Sciatic nerve (tissue), 2 donors: ENCODE measurements at places on chromosomes 6 and 20. TPM values are rescaled to one million over a fixed set of nuclear protein-coding genes. Genes with fewer than 3 reads are reported as not detected.

DNA sequence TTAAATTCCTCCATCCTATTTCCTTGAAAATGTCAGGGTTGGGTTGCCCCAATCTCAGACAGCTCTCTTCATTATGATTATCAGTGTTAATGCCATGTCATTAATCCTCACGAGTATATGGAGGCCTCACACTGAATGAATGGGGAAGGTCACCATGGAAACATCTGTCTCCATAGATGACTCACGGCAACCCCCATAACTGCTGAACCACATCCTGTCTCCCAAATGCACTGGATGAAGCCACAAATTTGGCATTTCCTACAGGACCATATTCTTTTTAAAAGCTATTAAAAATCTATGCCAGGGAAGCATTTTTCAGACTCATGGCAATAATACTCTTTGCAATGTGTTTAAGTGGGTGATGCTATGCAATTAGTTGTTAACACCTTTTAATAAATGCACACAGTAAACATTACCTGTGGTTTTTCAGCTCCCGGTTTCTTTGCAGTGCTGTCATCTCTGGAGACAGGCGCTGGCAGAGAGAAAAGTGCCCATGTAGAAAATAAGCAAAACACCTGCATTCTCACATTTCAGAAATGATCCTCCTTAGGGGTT, 80.1 kb upstream of the PTPRK start:
- no peak for DNase-seq

DNA sequence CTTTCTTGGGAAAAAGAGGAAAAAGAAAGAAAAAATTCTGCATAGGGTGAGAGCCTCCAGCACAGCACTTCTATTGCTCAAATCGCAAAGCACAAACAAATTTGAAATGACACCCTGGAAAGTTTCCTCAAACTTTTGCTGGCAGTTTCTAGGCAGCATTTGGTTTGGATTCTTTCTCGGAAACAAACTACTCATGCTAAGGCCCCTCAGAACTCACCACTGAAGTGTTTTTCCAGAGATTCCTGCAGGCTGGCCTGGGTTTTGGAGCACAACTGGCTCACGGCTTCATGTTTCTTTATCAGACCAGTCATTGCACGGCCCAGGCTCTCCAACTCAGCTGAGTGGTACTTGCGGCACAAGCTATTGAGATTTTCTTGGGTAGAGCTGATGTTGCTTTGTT, 237.8 kb downstream of the SYNE1 start:
- DNase-seq = no peak

- DNase-seq = peak; percentile 64
Observed at GRCh38 chr6:44226368-44227147, 3.2 kb downstream of the SLC29A1 start.

GRCh38 chr6:119264854-119265397, 84.6 kb downstream of the MAN1A1 start:
- DNase-seq = no peak

Gene BPIFB2
- total RNA-seq = not detected

GRCh38 chr20:25308083-25308491, 60.2 kb downstream of the PYGB start:
- no peak for DNase-seq

- DNase-seq = no peak
Observed at GRCh38 chr20:16476032-16476431, 97.2 kb downstream of the KIF16B start.

DNA sequence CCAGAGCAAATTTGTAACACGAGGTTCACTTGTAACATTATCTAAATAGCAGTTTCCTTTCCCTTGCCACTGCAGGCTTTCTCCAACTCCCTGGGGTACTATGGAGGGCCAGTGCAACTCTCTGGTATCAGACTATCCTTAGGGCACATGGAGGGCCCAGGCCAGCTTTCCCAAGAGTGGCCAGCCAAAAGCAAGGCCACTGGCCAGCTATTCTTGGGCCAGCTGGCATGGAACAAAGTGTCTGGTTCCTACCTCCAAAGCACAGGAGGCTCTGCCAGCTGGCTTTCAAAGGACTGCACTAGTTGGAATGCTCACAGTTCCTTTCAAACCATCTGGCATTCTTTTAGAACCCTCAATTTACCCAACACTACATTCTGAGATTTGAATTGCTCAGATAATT, 8.7 kb downstream of the RNF24 start:
- no peak for DNase-seq

GRCh38 chr20:47672886-47673670, 112.2 kb downstream of the SULF2 start:
- no peak for DNase-seq

Gene HDGFL1
- not detected for total RNA-seq

DNA sequence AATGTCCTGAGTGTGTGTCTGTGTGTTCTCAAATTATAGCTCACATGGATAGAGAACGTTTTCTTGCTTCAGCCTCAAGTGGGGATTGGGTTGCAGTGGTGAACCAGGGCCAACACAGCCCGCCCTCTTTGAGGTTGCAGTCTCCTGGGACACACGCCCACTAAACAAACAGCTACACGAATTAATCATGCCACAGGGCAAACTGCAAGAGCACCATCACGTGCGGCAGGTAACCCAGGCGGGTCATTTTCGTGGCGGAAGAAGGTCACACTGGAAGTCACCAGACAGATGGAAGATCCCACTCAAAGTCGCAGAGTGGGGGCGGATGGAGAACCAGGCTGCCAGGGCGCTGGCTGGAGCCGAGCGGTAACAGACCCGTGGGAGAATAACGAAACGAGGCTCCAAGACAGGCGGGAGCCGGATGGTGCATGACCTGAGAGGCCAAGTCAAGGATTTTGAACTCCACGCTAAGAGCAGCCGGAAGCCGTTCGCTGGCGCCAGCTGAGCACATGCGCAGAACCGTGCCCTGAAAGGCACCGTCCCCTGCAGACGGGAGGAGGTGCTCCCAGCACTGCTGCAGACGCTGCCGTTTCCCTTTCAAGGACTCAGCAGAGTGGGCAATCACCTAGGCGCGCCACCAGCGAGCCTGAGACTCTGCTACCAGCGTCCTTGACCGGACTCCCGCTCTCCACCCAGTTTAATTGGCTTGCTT, 10.7 kb downstream of the DLL1 start:
- peak; percentile 82 for DNase-seq

- no peak for DNase-seq
Observed at GRCh38 chr6:150656156-150656555, 56.5 kb downstream of the PLEKHG1 start.
